Panc1 (cell line): ENCODE measurements at places on chromosomes 4 and X. TPM values are rescaled to one million over a fixed set of nuclear protein-coding genes. Genes with fewer than 3 reads are reported as not detected.

DNA sequence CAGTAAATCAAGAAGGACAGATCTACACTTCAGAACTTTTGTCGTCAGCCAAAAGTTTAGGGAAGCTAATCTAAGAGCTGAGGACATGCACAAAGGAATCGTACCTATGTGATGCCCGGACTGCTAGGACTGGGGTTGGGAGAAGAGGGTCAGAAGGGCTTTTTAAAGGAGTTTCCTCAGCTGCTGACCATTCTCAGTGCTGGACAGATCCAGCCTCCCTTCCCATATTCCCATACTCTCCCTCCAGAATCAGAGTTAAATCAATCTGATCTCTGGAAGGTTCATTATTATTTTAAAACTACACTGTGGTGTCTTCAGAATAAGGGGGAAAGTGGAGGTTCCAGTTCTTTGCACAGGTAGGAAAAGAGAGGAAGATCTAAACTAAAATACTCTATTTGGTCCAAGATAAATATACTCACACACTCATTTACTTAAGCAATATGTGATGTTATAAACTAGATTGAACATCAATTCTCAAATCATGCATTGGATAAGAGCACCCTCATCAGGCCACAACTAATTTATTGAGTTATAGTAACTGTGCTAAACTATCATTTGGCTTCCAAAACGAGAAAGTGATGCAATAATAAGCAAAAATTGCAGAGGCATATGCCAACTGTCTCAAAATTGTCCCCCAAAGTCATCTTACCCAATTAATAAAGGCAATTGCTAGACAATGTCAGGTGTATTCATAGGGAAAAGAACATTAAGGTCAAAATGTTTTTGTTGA lies 124.7 kb downstream of the HNRNPD start:
- DNase-seq = no peak

DNA sequence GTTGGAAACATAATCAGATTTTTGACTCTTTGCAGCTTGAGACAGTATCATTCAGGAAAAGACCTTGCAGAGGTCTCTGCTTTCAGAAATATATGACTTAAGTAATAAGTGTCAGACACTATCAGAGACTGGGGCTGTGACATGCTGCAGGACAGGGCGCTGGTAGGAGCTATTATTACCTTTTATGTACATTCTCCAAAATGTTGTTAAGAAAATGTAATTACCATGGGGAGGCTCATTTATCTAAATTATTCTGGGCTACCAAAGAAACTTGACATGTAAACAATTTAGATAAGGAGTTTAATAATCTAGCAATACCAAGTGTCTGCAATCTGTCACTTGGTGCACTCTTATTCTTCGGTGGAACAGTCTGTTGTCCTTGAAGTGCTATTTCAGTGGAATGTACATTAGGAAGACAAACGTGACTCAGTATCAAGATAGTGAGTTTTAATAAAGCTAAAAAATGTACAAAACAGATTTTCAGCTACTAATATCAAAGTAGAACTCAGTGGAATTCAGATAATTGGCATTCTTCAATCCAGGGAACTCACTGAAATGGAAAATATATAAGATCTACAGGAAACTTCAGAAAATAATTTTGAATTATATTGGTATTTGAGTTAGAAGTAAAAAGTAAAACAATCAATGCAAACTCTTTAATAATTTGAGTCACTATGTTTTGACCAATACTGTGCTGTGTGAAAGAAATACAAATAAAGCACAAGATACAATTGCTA lies 214.5 kb downstream of the KCNIP4 start:
- no peak for DNase-seq

GRCh38 chrX:30253257-30253656 lies 6.3 kb downstream of the MAGEB1 start:
- no peak for DNase-seq

Gene RTL9
- not detected for total RNA-seq

Gene C4orf46
- total RNA-seq = 12.2 TPM

Gene COPS4
- 23.7 TPM for total RNA-seq

Gene PI4K2B
- total RNA-seq = 9.6 TPM
